ENCODE measurements at places on chromosomes 2 and 18.

DNA sequence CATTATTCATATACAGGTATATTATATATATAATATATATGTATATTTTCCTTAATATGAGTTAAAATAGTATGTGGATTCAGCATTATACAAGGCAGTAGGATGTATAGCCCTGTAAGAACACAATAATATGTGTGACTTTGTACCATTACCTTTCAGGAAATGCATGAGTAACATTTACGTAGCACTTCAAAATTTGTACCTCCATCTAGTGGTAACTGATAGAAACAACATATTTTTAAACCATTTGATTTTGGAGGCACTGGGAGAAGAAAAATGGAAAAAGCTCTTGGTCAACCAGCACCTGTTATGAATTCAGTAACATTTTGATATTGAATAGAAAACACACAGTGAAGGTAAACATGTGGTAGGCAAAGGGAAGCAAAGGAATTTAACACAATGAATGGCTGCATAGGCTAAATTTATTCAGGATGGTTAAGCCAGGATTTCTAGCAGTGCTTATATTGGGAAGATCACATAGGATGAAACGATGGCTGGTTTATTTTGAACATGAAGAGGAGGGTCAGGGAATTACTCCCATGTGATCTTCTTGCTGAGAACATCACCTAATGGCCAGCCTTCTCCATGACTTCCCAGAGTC, 565.5 kb downstream of the CCDC85A start:
- no peak for DNase-seq

DNA sequence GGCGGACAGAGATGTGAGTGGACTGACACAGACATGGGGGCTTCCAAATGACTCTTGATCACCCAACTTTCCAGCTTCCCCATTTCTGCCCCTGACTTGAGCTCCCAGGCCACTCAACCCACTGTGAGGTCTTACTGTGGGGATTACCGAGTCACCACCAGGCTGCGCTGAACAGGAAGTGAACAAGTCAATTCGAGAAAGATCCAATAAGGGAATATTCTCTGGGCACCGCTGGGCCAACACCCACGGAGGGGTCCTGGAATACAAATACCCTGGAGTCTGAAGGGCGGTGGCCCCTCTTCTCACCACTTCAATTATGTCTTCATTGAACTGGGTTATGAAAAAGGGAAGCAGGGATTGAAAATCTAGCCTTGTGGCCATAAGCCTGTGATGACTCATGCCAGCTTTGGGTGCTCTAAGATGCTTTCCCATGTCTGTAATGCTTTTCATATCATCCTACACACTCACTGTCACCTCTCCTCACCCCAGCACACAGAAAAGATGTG, 37.7 kb downstream of the BCL11A start:
- no peak for DNase-seq

DNA sequence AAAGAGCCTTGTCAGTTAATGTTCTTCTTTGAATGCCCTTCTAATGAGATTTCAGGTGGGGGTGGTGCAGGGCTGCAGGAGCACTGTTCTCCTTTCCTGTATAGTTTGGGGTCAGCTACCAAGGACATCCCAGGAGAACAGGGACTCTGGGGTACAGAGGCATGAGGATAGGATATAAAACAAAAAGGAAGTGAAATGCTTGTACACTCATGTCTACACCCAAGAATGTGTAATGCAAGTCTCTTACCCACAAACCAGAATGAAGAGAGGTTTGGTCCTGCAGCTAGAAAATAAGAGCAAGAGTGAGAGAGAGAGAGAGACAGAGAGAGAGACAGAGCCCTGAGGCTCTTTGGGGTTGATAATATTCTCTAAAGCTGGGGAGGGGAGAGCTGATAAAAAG, 151.8 kb upstream of the KCTD1 start:
- DNase-seq, result no peak

DNA sequence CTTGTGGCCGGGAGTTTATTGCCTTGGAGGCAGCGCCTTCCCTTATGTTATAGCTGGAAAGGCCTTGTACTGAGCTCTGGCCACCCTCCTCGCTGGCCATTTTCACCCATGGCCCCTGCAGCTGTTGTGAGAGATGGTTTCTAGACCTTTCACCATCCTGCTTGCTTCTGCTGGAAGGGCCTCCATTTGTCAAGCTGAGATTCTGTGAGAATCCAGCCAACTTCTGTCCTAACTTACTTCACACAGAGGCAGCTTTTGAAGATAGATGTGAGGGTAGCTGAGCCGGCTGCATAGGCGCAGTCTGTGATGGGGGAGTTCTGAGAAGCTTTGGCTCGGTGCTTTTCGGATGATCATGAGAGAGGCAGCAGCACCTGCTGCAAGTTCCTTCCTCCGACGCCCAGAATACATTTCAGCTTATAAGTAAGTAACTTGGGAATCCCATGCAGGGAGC, 8.7 kb downstream of the CTIF start:
- DNase-seq, result no peak

DNA sequence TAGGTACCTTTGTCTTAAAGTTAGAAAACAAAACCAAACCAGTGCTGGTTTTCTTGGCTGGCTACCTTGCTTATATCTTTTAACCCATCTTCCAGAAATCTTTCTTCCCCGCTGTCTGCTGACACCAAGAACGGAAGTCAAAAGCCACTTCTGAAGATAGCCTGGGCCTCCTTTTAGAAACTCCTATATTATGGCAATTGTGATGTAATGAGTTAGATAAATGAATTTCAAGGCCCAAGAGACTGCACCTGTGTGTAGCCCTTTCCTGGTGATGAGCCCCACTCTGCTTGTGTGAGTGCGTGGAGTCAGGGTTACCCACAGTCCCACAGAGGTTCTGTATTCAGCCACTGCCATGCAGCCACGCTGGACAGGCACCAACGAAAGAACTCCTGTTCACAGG, 60.7 kb downstream of the ARMC9 start:
- no peak for DNase-seq

DNA sequence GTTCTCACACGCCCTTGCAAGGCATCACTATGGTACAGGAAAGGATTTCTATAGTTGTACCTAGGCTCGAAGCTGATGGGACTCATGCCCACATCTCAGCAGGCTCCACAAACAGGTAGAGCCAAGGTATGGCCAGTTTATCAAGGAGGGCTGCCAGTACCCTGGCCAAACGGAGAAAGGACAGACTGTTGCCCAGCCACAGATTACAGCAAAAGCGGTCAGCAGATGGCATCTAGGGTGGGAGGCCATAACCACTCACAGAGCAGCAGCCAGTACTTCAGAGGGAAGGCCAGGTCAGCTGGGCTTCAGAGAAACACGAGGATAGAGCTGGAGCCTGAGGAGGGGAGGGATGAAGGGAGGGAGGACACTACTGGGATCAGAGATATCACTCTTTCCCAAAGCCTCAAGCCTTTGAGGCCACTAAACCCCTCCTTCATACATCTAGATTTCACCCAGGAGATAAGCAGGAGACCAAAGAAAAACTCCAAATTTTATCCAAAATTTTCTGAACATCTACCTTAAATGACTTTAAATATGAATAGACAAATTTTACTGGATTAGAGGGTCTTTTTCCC, 904.2 kb upstream of the NXPH2 start:
- DNase-seq, result no peak

DNA sequence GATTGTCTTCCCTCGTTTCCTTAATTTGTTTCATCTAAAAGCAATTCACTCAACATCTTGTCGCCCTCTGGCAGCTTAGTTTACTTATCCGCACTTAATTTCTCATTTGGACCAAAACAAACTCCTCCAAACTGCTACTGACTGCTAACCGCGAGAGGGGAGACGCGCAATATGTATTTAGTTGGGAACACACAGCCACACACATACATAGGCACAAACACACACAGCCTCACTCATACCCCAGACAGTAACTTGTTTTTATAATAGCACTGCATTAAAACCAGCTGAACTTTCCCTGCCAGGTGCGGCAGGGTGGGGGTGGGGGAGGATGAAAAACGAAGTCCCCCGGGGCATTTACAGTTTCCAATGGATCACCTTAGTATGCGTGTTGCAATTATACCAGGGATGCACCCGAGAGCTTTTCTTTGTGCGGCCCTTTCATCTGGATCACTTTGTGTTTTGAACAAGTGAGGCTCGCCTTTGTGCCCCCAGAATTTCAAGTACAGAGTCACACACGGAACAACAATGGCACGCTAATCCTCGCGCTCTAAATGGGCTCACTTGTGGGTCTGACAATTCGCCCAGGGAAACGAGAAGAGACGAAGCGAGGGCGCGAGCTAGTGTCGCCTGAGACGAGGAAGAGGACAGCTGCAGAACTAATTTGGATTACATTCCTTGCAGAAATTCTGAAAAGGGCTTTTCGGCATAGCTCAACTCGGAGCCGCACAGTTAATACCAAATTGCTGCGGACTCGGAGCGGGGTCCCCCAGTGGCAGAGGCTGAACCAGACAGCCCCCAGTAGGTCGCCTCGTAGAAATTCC, 2.4 kb downstream of the ERBB4 start:
- DNase-seq, result no peak

DNA sequence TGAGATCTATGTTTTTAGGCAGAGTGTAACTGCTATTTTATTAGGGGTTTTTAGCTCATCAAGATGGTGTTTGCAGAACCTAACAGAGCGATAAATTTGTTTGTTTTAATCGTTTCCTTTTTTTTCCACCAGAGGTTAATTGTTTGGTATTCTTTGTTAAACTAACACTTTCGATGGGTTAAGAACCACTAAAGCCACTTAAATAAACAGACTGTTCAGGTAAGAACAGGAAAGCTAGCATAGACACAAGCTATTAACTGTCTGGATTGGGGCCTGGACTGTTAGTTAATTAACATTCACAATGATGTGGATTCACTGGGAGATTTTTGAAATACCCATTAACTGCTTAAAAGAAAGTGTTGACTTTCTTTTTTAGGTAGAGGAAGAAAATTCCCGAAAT, 209.0 kb upstream of the COPS8 start:
- peak; percentile 61 for DNase-seq

- no peak for DNase-seq
These were observed 52.5 kb downstream of the ZNF236 start for GRCh38 chr18:76874642-76875389.

DNA sequence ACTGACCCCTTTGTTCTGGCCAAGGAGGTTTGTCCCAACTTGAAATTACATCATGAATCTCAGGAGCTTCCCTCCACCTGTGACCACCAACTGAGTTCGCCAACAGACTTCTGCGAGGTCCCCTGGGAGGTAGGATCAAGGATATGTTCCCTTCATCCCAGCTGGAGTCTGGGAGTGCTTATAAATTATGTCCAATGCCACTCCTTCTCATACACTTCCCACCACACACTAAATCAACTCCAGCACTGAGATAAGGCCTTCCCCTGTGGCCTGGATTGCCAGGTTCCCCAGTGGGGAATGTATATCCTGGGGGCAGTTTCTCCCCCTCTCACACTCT, 99.2 kb downstream of the RND3 start:
- no peak for DNase-seq

DNA sequence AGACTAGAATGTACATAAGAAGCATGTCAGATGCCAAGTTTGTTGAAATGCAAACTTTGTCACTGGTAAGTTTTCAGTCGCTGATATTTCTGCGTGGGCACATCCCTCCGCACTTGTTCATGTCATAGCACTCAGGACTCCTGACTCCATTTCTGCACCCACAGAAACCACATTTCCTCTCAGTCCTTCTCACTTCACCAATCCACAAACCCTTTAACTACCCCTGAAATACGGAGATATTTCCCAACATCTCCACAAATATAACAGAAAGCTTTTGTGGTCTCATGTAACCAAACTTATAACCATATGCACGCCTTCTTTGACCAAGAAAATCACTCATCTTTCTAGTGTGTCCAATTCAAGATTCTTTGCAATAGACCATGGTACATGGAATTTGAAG, 276.9 kb upstream of the ERBB4 start:
- DNase-seq, result no peak

- no peak for DNase-seq
These were observed 99.7 kb upstream of the UGP2 start for GRCh38 chr2:63741884-63742579.

- no peak for DNase-seq
These were observed 69.0 kb downstream of the TXNL1 start for GRCh38 chr18:56569416-56569815.

- no peak for DNase-seq
These were observed 71.3 kb downstream of the SOWAHC start for GRCh38 chr2:109685453-109685852.

GRCh38 chr2:227428731-227429285, 41.1 kb upstream of the SCYGR1 start:
- no peak for DNase-seq

GRCh38 chr18:57004366-57005121, 142.3 kb upstream of the BOD1L2 start:
- DNase-seq, result no peak

DNA sequence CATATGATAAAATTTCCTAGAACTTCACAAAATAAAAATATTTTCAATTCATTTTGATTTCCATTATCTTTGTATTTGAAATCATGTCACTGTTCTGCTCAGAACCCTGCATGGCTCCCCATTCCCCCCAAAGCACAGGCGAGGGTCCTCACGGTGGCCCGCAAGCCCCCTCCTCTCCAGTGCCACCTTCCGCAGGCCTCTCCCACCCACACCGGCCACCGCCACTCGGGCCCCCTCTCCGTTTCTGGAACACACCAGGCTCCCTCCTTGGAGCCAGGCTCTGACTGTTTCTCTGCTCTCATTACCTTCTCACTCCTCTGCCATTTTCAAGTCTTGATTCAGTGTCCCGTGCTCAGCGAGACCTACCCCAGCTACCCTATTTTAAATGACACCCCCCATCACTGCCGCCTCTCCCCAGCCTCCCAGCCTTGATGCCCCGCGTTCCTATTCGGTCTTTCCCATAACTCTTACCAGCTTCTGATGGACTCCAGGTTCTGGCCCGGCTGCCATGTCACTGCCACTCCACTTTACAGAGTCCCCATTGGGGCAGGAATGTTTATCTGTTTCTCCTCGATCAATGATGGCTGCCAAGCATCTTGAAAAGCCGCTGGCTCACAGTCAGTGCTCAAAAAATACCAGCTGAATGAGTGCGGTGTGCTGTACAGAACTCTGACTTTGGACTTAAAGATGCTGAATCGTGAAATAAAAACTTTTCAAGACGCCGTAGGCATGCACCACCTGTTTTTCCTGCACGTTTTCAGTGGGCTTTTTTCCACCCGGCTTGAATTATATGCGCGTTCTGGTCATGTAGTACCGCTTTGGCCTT, 201.0 kb downstream of the GBX2 start:
- DNase-seq, result no peak

GRCh38 chr18:46632401-46633071, 24.5 kb downstream of the LOXHD1 start:
- DNase-seq, result no peak

GRCh38 chr2:173676647-173677046, 288.5 kb downstream of the SP3 start:
- no peak for DNase-seq

DNA sequence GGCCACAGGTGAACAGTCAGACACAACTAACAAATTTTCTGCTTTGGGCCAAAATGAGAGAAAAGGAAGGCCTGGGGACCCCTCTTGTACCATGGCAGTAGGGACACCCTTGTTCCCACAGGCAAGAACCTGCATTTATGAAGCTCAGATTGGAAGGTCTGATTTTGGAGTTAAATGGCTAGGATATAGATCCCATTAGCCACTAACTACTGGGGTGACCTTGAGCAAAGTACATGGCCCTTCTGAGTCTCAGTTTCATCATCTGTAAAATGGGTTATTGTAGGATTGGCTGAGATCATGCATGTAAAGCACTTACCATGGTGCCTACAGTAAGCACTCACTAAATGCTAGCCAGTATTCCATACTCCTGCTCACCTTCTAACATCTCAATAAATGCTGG, 101.6 kb upstream of the DAPL1 start:
- DNase-seq, result no peak

Measured in NCI-H1092 (cell line).